Kidney capillary endothelial cell (primary cell): ENCODE measurements at places on chromosomes 11 and 22.

DNA sequence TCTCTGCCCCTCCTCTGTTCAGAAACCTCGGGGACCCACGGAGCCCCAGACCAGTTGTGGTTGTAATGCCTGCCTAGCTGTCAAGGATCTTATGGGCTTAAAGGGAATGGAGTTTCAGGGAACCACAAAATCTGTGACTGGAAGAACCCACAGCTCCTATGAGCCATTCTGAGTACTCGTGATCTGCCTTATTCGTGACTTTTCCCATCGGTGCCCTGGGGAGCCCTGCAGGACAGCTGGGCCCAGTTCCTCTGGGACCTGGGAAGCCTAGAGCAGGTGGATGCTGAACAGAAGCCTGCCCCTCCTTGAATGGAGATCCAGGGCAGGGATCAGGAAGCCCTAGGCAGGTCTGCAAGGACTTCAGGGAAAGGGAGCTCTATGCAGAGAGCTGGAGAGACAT, 42.1 kb upstream of the TTC12 start:
- no peak for DNase-seq

DNA sequence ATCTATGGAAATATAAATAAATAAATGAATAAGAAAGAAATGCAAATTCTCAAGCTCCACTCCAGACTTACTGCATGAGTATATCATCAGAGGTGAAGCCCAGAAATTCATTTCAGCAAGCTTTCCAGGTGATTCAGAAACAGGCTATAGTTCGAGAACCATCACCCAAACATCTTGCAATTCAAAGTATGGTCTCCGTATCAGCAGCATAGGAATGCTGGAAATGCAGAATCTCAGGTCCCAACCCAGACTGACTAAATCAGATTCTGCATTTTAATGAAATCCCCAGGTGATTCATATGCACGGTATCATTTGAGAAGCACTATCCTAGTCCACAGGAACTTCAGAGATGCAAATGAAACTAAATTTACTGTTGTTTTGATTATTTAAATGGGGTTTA, 95.3 kb downstream of the SERGEF start:
- DNase-seq = no peak

DNA sequence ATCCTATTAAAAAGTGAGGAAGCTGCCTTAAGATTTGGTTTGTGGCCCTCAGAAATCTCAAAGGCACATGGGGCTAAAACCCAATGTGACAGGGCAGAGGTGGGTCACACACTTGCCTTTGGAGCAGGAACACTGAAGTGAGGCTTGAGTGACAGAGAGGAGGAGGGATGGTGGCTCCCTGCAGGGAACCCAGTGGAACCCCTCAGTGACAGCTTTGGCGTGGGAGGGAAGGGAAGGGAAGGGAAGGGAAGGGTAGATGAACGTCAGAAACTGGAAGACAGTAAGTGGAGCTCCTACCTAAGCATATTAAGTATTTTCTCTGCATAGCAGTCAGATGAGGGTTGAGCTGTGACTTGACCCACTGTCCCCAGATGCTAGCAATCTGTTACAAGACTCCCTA, 68.5 kb downstream of the TMPRSS5 start:
- no peak for DNase-seq

GRCh38 chr11:1917523-1918435, 1.7 kb upstream of the TNNT3 start:
- no peak for DNase-seq

DNA sequence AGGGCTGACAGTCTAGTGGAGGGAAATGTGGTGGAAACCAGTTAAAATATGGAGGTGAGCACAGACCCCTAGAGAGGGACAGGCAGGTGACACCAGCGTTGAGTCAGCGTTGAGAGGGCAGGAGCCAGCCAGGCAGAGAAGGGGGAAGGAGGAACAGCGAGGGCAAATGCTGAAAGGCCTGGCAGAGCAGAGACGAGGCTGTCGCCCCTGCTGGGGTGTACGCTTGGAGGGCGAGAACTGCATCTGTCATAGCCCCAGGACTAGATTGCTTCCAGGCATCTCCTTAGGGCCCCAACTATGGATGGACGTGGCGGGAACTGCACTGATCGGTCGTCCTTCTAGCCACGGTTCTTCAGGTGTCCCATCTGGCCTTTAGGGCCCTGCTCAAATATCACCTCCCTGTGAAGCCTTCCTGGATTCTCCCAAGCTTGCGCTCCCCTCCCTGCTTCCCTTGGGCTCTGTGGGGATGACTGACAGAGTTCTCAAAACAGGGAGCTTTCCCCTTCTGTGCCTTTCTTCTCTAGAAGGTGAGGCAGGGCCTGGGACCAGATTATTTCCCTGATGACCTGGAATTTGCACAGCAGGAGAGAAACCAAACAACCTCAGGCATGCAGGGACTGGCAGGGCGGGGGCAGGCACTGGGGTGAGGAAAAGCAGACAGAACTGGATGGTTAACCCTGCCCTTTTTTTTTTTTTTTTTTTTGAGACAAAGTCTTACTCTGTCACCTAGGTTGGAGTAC, 11.1 kb downstream of the SYNGR1 start:
- DNase-seq = no peak

- no peak for DNase-seq
These were observed 20.0 kb upstream of the CASP12 start for GRCh38 chr11:104918113-104918824.

DNA sequence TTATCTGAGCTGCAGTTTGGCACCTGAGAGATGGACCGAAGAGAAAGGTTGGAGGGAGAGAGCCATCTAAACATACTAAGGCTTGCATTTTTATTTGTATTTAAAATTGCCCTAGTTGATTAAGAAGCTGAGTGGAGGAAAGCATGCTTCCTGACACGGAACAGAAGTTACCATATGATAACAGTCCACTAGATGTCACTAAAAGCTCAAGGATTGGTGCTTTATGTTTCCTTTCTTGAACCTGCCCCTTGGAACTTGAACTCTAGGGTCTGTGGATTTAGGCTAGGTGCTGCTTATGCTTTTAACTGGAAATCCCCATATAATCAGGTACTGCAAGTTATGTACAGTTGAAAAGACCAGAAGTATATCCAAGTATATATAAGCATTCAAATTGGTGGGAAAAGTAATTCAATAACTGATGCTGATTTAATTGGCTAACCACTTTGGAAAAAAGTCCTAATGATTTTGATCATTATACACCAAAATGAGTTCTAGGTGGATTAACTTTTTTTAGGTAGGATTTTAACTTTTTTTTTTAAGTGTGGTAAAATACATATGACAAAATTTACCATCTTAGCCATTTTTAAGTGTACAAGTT, 9.5 kb downstream of the RBMXL2 start:
- peak; percentile 62 for DNase-seq

DNA sequence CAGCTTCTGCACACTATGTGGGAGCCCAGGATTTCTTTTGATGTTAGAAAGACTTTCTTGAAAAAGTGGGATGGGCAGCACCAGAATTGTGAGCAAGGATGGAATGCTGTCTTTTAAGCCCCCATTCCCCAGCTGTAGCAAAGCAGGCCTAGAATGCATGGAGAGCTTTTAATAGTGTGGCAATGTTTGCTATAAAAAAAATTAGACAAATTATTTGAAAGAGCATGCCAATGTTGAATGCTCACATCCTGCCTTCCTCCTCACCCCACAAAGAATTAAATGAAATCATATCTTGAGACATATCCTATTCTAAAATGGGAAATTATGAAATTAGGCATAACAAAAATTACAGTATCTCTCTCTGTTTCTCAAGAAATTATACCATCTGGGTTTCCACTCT, 154.7 kb downstream of the C11orf91 start:
- peak; percentile 39 for DNase-seq
